ENCODE measurements at places on chromosomes 3 and 15.

GRCh38 chr15:82129761-82130160 is 83.9 kb upstream of the MEX3B start:
- DNase-seq, result no peak

DNA sequence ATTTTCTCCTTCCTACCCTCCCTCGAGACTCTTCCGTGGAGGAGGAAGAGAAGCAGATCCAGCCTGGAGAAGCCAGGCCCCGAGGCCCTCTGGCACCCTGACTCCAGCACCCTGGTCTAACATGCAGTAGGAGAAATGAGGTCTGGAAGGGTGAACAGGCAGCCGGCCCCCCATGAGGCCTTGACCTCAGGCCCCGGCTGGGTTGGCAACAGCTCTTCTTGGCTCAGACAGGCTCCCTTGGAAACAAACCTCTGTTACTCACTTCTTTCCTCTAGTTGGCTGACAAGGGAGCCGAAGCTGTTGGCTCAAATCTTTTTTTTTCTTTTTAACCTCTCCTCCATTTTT is 73.4 kb downstream of the CPN2 start:
- no peak for DNase-seq

GRCh38 chr15:25846377-25846776 is 16.8 kb downstream of the ATP10A start:
- no peak for DNase-seq

GRCh38 chr3:151285940-151286339 is 7.6 kb upstream of the P2RY14 start:
- no peak for DNase-seq

Data from NCI-H2171 (cell line).